NCI-H187 (cell line): ENCODE measurements at places on chromosomes 7 and 10.

GRCh38 chr7:44587843-44588711 is 6.0 kb upstream of the TMED4 start:
- DNase-seq = peak; percentile 4

DNA sequence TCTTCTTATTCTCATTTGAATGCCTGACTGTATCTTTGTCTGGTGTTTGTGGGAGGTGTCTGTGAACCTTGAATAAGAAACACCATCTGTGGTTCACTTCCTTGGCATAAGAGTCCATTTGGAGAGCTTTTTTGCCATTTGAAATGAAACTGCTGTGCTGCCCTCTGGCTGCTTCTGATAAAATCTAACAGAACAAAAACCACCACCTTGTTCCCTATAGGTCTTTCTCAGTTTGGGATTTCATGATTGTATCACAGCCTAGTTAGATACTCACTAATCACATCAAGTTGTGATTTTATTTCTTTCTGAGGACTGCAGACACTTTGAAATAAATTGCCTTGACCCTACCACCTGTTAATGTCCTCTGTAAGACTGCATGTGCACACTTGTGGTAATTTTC is 102.7 kb upstream of the FAM13C start:
- no peak for DNase-seq

DNA sequence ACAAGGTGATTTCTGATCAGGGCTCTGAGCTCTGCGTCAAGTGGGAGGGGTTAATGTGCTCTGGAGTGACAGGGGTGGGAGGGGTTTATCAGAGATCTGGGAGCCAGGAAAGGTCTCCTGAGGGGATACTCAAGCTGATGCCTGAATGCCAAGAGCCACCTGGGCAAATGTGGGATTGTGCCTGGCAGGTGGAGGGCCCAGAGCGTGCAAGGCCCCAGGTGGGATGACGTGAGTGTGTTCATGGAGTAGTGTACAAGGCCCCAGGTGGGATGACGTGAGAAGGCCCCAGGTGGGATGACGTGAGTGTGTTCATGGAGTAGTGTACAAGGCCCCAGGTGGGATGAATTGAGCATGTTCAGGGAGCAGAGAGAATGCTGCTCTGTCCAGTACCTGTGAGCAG is 610.3 kb downstream of the PTPRN2 start:
- DNase-seq = peak; percentile 74

DNA sequence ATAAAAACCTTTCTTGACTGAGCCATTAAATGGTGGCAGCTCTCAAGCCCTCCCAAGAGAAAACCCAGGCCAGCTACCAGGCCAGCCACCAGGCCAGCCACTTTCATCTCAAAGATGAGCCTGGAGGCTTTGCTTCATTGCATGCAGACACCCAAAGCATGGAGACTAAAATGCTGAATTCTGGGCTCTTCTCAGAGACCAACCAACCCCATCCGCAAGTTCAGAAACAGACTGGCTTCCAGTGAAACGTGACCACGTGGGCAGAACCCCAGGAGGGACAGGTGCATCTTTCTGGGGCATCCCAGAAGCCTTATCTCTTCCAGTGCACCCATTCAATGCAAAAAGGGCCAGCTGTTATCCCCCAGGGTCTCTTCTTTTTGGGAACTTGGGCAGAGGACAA is 20.9 kb downstream of the CHST15 start:
- no peak for DNase-seq

DNA sequence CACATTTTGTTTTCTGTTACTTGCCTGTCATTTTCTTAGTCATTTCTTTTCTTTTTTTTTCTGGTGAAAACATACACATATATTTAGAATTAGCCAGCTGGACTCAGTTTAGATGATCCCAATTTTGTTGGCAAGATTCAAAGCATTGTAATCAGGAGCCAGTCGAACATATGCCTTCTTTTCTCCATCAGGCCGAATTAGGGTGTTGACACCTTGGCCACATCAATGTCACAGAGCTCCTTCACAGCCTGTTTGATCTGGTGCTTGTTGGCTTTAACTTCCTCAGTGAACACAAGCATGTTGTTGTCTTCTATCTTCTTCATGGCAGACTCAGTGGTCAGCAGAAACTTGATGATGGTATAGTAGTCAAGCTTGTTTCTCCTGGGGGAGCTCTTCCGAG is 32.6 kb downstream of the PHF14 start:
- no peak for DNase-seq

DNA sequence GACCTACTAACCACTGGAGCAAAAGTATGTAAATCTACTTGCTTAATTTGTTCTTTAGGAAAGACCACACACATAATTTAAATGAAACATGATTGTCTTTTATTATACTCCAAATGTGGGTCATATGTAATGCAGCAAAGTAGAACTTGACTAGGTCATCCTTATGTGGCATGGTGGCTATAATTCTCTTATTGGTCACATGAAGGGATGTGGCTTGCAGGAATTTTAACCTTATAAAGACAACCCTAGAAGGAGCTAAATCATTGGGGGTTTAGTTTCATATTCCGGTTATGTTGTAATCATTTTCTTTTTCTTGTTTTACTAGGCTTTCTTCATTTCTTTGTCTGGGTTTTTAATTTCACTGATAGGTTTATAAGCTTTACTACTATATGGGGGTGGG is 93.9 kb downstream of the SEPTIN7 start:
- DNase-seq = no peak

DNA sequence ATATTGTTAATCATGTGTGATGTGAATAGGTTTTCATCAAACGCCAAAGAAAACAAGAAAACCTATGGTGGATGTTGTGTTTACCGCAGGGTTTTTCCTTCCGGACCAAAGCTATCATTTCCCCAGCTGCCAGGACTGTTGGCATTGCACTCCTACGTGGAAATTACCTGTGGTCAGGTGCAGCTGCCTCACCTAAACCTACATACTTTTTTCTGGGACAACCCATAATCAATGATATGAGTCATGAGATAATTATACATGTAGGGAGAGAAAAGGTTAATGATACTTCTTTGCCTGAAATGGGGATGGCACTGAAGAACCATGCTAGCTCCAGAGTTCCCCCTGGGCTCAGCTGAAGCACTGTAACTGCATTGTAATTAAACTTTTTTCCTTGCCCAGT is 223.6 kb upstream of the SEMA3E start:
- no peak for DNase-seq

DNA sequence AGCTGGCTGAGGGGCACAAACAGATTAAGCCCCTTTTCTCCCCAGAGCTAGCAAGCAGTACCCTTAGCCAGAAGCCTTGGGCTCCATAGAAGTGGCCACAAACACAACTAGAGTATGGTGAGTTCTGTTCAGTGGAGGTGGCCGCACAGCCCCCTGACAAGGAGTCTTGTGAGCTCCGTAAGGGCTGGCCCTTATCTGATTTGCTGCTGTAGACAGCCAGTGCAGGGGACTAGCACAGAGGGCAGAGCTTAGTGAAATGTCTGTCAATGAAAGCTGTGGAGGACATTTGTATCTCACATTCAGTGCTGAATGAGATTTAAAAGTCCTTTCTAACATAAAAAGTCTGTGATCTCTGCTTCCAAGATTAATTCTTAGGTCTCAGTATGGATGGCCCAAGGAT is 137.3 kb downstream of the AUTS2 start:
- no peak for DNase-seq
